ENCODE measurements at places on chromosomes 13 and 19.

DNA sequence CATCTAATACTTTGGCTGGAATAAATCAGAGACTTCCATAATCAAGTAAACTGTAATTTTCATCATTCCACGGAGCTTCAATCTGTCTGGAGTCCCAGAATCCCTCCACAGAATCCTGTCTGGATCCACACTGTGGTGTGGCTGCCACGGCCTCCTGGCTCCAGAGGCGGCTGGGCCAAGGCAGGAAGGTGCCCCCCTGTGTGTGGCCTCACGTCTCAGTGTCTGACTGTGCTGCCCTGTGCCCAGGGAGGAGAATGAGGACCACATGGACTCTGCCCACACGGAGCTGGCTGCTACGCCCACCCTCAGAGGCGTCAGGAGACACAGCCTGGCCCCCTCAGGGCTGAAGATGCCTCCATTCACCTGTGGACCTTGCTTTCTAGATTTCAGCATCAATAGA is 12.2 kb upstream of the ZNF135 start:
- DNase-seq = no peak

GRCh38 chr19:58277748-58278540 is 811 bp upstream of the ZNF8 start:
- DNase-seq = no peak

GRCh38 chr13:113059891-113060290 is 45.7 kb upstream of the F7 start:
- no peak for DNase-seq

GRCh38 chr13:109368230-109368629 is 418.2 kb downstream of the IRS2 start:
- DNase-seq = no peak

DNA sequence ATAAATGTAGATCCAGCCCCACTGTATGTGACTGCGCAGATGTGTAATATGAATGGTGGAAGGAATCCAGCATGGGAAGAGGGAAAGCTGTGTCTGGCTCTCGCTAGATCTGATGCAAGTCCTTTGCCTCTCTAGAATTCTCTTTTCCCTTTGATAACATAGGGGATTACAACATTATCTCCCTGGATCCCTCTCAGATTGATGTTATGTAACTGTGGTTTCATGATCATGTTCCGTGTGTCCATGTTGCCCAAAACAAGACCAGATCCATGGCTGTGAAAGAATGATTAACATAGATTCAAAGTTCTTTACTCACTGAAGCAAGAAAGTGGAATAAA is 184.0 kb upstream of the UBL3 start:
- no peak for DNase-seq

DNA sequence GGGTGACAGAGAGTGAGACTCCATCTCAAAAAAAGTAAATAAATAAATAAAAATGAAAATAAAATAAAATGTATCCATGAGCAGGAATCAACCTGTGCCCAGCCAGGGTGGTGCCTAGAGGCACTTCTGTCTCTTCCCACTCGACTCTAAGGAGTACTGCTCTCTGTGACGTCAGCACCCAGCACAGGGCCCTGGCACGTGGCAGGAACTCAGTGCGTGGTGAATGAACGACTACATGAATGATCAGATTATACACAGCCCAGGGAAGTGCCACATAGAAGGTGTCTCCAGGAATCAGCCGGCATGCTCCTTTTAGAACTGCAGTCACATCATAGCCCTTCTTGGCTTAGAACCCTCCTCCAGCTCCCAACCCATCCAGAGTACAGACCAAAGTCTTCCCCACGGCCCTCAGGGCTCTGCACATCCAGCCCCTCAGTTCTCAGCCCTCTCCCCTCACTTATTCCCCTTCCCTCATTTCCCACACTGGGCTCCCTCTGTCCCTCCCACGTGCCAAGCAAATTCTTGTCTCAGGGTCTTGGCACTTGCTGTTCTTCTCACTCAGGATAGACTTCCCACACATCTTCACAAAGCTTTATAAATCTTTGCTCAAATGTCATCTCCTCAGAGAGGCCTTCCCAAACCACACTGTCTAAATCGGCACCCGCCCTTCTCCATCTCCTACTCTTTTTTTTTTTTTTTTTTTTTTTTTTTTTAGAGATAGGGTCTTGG is 4.2 kb downstream of the CLIP3 start:
- no peak for DNase-seq

DNA sequence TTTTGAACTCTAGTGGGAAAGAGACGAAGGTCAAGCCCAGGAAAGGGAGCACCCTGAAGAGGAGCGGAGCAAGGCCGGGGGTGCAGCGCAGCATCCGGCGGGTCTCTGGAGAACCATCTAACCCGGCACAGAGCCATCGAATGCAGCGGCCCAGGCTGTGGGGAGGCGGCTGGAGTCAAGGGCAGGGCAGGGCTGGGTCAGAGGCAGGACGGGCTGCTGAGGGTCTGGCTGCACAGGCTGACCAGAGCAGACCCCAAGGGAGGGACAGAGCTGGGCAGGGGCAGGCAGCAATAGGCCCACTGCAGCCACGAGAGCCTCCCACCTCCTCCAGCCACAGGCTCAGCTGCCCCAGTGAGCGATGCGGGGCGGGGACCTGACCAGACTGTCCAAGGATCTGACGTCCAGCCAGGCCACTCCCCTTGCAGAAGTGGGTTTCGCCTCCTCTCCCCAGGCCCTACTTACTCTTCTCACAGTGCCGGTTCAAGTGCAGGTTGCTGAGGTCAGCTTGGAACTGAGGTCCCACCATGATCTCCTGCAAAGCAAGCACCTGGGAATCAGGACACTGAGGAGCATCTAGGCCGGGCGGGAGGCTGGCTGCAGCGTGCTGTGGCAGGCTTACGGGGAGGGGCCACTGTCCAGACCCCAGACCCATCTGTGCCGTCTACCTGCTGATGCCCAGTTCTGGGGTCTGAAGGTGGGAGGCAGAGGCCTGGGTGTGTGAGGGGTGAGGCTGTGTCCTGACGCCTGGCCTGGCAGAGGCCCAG is 19.2 kb downstream of the MIER2 start:
- DNase-seq = no peak

GRCh38 chr19:43790587-43790986 is 9.8 kb upstream of the KCNN4 start:
- no peak for DNase-seq

DNA sequence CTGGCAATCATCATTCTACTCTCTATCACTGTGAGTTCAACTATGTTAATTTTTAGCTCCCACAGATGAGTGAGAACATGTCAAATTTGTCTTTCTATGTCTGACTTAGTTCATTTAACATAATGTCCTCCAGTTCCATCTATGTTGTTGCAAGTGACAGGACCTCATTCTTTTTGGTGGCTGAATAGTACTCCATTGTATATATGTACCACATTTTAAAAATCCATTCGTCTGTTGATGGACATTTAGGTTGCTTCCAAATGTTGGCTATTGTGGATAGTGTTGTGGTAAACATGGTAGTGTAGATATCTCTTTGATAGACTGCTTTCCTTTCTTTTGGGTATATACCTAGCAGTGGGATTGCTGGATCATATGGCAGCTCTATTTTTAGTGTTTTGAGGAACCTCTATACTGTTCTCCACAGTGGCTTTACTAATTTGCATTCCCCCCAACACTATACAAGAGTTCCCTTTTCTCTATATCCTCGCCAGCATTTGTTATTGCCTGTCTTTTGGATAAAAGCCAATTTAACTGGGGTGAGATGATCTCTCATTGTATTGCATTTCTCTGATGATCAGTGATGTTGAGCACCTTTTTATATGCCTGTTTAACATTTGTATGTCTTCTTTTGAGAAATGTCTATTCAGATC is 124.1 kb downstream of the PCCA start:
- no peak for DNase-seq

GRCh38 chr13:26482451-26483197 is 74.9 kb upstream of the WASF3 start:
- DNase-seq = peak; percentile 69

GRCh38 chr19:36009220-36009619 is 607 bp upstream of the SYNE4 start:
- DNase-seq = no peak

DNA sequence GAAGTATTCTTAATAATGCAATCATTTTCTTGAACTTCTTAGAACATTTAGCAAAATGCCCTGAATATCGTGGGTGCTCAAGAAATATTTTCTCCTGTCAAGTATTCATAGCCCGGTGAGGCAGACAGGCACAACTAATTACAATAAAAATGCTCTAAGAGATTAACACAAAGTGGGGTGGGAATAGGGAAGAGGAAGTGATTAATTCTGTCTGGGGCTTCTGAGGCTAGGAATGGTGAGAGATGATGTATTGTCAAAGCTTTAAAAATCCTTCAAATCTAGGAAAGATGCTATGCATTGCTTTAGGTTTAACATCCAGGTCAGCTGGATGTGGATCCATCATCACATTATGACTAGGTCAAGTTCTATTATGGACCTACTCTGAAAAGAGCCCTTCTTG is 66.9 kb upstream of the POSTN start:
- no peak for DNase-seq

DNA sequence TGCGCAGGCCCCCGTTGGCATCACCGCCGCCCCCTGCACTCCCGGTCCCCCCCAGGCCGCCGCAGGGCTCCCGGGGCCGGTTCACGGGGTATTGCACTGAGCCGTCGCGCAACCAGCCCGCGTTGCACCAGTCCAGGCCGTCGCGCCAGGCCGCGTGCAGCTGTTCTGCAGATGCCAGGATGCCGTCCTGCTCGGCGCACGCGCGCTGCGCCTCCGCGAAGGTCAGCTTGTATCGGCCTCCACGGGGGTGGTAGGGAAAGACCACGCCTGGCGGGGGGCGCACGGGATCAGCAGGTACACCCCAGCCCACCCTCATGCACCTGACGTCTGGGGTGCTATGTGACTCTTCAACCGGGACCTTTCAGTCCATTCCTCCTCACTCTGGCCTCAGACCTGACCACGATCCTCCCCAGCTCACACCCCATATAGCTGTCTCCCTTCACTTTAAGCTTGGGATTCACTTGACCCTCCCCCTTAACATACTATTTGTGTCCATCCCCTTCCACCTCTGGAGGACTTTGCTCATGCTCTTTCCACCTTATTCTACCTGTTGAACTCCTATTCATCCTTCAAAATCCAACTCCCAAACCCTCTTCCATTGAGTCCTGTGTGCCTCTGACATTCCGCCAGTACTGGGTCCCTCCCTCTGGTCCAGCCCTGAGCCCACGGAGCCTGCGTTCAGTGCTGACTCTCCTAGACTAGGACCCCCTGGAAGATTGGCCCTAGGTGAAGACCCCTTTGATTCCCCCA is 14.3 kb downstream of the TM6SF2 start:
- no peak for DNase-seq

GRCh38 chr19:12834566-12834943 is at the start of gene RTBDN:
RTBDN (minus strand) TSS chr19:12834579; CDS start chr19:12829979, 4,600 bp downstream.
- DNase-seq = no peak

GRCh38 chr13:29805994-29806979 is 44.1 kb downstream of the UBL3 start:
- DNase-seq = no peak
